Stimulated activated CD4-positive, alpha-beta T cell treated with anti-CD3 and anti-CD28 coated beads, TNF-alpha, amount 100 ng/mL, for 4 hours (primary cell): ENCODE measurements at places on chromosomes 4 and X.
A peak's percentile ranks its signal among the peaks of the same experiment; 100 is the strongest.

GRCh38 chrX:39779952-39780783, 317.6 kb downstream of the BCOR start:
- DNase-seq, result no peak

GRCh38 chr4:175716961-175717360, 95.1 kb downstream of the GPM6A start:
- no peak for DNase-seq

DNA sequence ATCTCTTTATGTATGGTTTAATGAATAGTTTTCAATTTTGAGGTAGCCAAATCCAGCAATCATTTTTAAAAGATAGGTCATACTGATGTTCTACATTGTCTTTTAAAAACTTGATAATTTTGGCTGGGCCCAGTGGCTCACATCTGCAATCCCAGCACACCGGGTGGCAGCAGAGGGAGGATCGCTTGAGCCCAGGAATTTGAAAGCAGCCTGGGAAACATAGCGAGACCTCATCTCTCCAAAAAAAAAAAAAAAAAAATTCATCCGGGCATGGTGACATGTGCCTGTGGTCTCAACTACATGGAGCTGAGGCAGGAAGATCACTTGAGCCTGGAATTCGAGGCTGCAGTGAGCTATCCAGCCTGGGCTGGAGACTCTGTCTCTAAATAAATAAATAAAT, 419.8 kb downstream of the GALNTL6 start:
- DNase-seq, result no peak

DNA sequence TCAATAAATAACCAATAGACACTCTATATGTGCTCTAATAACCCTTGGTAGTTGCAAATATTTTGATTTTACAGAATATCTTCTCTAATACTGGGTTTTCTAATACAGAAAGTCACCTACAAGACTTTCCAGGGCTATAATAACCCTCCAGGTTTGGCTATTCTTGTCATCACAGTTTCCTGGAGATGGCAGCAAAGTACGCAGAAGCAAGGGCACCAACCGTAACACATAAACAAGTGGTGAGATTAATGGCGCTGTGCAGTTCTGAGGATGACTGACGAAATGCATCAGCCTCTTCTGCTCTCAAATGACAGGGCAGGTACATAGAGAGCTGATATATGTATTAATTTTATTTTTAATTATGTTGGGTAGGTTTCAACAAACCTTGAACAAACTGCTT, 122.4 kb downstream of the C4orf33 start:
- no peak for DNase-seq

DNA sequence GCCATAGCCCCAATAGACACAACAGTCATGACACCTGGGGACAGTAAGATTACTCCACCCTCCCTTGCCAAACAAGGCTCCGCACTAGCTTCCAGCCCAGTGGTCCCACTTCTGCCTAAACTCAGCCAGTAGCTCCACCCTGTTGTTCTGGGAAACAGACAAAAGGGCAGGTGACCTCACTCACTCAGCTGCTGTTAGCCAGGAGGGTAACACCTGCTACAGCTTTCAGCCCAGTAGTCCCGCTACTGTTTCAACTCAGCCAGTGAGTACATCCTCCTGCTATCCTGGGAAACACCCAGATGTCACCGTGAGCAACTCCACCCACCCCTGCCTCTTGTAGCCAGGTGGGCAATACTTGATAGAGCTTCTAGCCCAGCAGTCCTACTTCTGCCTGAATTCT, 162.7 kb upstream of the CPXCR1 start:
- DNase-seq, result no peak

GRCh38 chrX:71366674-71367256, 608 bp downstream of the TAF1 start:
- peak; percentile 3 for DNase-seq

DNA sequence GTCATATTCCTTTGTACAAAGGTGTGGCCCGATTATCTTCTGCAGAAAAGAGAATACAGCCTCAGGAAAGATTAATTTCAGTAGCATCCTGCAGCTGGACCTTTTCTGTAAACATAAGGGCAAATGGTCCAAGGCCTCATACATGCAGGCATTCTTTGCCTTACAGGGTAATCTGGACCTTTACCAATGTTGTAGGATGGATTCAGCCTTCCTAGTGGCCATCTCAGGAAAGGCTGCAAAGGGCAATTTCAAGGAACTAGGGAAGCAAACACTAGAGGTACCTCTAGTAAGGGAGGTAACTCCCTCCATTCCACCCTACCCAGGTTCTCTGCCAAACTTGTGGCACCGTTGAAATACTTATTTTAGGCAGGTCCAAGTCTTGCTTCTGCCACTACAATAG, 43.0 kb downstream of the UGT2B28 start:
- DNase-seq, result no peak

DNA sequence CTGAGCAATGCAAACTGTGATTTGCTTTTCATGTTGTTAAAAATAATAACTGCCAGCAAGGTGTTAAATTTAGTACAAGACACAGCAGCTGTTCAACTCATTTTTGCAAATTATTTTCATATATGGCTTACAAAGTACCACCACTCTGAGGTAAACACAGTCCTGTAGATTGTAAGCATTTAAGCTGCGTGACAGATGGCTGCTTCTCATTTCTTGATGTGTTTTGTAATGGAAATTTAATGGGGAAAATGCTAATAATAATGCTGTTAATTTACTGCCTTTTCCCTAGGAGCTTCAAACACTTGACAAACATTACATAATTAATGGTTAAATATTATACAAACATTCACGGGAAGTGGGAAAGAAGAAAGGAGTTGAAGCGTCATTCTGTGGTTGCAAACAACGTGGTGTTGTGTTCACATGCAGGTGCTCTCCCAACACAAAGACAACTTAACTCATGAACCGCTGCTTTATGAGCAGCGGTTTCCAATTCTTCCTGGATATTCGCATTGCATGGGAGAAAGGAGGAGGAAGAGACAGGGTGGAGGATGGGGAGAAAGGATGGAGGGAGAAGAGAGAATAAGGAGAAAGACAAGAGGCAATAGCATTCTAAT, 236.8 kb upstream of the VCX start:
- no peak for DNase-seq

DNA sequence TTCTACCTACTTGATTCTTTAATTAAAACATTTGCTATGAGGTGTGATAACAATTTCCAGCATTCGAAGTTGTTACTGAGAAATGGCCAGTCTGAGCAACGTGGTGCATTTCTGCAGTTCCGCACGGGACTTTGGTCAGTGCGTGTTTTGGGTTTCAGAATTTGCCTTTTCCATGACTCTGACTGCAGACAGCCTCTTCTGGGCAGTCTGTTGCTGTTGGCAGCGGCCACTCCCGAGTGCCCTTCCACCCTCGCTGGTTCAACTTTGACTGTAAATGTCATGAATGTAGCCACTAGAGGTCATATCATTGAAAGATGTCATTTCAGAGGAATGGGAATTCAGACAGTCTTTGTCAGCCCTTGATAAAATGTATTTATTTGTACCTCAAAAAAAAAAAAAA, 53.6 kb downstream of the NOP14 start:
- no peak for DNase-seq

GRCh38 chr4:147309434-147309833, 171.5 kb upstream of the EDNRA start:
- DNase-seq, result no peak

DNA sequence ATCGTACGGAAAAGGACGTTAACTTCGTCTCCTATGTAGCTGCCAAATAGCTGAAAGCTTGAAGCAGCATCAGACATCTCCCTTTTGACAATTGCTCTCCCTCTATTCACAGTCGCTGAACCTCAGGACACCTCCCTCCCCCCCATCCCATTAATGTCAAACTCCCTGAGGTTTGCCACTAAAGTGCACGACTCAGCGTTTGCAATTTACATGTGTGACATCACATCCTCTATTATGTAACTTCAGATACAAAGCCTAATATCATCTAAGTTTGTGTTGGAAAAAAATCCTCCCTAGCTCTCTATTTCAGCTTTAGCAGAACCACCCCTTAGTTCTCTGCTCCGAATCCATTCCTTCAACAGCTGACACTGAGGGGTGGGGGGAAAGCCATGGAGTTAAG, 5.5 kb upstream of the NR3C2 start:
- peak; percentile 2 for DNase-seq

DNA sequence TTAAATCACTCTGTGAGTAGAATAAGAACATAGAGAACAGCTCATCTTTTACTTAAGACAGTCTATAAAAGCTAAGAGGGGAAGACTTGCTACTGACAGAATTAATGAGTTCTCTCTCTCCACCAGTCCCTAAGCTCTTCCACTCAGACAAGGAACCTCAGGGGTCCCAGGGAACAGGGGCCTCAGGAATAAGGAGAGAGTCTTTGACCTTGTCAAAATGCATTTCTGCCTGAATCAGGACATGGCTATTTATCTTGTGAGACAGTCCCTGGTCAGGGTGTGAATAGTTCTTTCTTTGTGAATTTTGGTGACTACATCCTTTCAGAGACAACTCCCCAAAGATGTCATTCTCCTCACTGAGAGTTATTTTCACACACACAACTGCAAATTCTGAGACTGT, 218.7 kb upstream of the HS3ST1 start:
- DNase-seq, result no peak

- DNase-seq, result no peak
Measured at GRCh38 chr4:176020481-176021085, 45.1 kb upstream of the WDR17 start.

DNA sequence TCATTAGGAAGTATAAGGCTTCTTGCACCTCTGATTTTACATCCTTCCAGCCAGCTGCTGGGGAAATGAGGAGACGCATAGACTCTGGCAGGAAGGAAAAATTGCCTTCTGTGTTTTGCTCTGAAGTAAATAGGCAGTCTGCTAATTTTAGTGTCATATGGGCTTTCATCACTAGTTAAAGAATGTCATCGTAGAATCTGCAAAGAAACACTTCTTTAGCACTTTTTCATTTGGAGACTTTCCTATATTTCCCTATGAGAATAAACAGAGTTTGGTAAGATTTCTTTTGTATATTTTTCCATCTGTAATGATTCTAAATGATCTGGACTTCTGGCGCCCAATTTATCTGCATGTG, 3.3 kb downstream of the ADGRL3 start:
- no peak for DNase-seq

DNA sequence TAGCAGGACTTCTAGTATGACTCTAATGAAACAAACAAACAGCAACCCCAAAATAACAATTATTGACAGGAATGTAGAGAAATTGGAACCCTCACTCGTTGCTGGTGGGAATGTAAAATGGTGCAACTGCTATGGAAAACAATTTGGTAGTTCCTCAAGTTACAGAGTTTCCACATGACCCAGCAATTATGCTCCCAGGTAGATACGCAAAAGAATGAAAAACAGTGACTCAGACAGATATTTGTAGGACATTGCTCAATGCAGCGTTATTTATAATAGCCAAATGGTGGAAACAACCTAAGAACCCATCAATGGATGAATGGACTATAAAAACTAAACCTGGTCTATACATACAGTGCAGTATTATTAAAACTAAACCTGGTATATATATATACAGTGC, 646.1 kb upstream of the FRG1 start:
- no peak for DNase-seq

- no peak for DNase-seq
Measured at GRCh38 chr4:3243136-3243780, 5.7 kb upstream of the MSANTD1 start.
